ENCODE measurements at places on chromosomes 7 and 10. TPM values are rescaled to one million over a fixed set of nuclear protein-coding genes. Genes with fewer than 3 reads are reported as not detected.

DNA sequence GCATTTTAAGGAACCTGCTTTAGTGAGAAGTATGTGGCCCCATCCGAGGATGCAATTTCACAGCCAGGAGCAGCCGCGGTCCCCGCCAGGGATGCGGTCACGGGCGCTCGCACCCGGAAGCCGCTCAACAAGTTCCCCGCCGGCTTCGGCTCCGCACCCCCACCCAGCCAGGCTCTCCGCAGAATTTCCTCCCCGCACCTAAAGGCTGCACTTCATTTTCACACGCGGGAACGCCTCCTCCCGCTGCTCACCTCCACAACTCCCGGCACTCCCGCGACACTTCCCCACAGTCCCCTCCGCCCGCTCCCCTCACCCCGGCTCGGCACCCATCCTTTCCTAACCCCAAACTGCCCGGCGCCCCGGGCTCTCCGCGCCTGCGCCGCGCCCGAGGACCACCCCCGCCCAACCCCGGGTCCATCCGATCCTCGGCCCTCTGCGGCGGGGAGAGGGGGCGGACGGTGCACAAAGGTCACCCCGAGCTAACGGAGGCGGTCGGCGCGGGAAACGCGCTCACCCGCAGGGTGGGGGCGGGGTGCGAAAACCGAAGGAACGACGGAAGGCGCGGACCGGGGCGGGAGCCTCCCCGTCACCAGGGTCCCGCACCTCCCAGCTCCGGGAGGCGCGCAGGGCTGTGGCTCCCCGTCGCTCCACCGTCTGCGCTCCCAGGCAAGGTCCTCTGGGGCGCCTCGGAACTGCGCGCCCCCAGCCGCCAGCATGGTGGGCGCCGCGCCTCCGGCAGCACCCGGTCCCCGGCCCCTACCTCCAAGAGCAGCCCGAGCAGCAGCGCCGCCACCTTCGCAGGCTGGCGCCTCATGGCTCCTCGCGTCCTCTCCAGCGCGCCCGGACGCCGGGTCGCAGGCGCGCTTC lies 558 bp downstream of the VOPP1 start:
- DNase-seq = peak; percentile 66

DNA sequence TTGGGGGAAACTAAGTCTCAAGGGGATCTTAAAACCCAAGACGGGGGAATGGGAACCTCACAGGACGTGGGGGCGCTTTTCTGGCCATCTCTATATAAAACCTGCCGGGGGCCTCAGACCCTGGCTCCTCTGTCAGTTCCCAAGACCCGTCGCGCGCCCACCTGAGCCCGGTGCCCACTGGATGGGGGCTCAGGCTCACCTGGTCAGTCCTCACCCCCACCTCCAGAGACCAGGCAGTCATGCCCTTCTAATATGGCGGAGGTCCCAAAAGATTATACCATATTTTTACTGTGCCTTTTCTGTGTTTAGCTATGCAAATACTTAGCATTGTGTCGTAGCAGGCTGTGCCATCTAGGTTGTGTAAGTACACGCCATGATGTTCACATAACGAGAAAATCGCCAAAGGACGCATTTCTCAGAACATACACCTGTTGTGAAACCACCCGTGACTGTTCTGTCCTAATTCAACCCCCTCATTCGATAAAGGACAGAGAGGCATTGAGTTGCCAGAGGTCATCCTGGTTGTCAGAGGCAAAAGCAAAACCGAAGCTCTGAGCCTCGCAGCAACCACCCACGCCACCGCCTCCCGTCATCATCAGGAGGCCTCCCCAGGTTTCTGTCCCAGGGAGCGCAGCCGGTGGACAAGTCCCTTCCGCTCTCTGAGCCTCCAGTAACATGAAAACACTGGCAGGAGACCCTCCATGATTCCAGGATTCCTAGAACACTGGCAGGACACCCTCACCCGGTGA lies 28.9 kb downstream of the OAT start:
- DNase-seq = no peak

CCL26 gene
- total RNA-seq = 15.1 TPM

GGCT gene
- total RNA-seq = 130 TPM

- DNase-seq = peak; percentile 81
Observed at GRCh38 chr10:104327745-104328645, 10.3 kb downstream of the ITPRIP start.

PIK3CG gene
- total RNA-seq = 1.2 TPM

DENND2A gene
- 30.0 TPM for total RNA-seq

CCDC146 gene
- total RNA-seq = not detected

DNA sequence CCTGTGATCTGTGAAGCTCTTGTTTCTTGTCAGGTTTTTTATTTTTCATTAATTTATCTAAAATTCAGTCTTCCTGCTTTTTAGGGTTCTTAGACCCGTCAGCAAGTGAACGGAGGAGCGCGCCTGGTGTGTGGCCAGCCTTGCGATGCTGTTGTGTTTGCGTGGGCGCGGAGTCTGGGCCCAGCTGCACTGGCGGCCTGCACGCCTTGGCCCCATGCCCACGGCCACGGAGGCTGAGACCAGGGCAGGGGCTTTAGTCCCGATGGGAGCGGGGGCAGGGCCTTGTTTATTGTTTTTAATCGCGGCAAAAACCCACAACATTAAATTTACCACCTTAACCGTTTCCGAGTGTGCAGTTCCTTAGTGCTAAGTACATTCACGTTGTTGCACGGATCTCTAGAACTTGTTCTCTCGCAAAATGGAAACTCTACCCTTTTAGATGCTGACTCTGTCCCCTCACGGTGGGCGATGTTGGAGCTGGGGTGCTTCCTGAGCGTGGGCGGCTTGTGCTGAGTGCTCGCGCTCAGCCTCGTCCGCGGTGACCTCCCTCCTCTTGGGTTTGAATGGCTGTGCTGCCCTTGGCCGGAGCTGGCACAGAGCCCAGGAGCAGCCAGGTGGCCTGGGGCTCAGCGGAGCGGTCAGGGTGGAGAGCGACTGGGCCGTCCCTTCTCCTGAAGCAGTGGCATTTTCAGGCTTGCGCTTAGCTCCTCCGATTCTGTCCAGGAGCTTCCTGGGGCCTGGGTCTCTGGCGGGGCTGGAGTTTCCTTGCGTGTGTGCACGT lies 69.1 kb downstream of the INPP5A start:
- DNase-seq = peak; percentile 39

GRCh38 chr7:1223196-1223981 lies 9.3 kb upstream of the UNCX start:
- no peak for DNase-seq

CYP3A4 gene
- not detected for total RNA-seq

- DNase-seq = peak; percentile 52
Observed at GRCh38 chr10:17454161-17455014, at the start of gene ST8SIA6. TSS of gene ST8SIA6 (minus strand) at chr10:17454595. CDS start at chr10:17454255, 340 bp downstream.

DNA sequence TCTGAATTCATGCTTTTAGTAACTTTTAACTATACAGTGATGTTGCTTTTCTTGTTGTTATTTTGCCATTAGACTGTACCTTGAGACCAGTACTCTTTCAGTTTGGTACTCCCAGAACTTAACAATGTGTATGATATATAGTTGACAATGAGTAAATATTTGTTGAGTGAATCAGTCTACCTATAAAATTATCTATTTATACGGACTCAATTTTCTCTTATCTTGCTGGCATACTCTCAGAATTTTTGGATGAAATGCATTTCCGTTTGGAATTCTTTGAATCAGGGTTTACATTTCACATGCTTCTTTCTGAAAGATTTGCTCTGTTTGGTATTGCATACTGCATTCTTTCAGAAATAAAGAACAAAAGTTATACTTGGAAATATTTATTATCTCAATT lies 47.8 kb upstream of the LRRC17 start:
- peak; percentile 59 for DNase-seq

MEOX2 gene
- total RNA-seq = not detected

DNA sequence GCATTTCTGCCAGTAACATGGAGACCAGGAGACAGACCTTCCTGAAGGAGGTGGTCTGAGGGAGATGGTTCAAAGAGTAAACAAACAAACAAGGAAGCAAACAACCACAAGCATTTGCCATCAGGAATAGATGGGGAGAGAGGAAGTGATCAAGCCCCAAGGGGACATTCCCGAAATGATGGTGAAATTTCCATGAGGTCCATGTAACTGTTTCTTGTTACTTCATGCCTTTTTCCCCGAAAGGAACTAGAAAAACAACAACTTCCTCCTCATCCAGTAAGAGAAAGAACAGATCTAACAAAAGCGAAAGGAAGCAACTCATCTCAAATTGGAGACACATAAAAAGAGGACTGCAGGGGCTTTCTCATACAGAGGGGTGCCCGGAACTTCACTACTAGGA lies 152.5 kb upstream of the ZNF32 start:
- DNase-seq = no peak

GRCh38 chr10:59536167-59537014 lies 173.3 kb downstream of the SLC16A9 start:
- no peak for DNase-seq

METTL2B gene
- 24.9 TPM for total RNA-seq

DNA sequence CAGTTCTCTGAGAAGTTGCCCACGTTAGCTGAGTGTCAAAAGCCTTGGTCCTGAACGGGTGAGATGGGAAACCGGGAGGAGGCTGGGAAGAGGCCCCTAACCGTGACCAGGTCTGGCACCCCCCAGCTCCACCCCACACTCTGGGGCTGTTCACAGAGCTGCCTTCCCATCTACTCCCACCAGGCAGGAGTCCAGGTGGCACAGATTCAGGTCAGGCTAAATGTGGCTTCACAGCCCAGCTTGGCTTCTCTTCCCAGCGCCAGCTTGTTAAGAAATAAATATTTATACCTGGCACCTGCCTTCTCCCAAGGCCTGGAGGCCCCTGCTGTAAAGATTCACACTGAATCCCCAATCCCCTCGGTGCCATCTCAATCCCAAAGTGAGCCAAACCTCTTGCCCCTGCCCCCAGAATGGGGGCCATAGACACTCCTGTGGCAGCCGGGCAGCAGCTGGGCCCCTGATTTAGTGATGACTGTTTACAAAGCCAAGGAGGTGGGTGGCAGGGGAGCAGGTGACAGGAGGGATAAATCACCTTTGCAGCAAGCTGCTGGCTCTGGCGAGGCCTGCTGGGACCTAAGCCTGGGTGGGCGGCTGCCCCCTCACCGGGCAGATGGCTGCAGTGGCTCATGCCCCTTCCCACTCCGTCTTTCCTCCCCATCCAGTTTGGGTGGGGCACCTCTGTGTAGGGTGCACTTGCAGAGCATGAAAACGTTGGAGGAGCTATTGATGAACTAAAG lies 72.5 kb downstream of the GOLGA7B start:
- no peak for DNase-seq

GRCh38 chr10:73229567-73229966 lies 17.5 kb downstream of the DNAJC9 start:
- DNase-seq = no peak

JAZF1 gene
- total RNA-seq = 36.6 TPM

DNA sequence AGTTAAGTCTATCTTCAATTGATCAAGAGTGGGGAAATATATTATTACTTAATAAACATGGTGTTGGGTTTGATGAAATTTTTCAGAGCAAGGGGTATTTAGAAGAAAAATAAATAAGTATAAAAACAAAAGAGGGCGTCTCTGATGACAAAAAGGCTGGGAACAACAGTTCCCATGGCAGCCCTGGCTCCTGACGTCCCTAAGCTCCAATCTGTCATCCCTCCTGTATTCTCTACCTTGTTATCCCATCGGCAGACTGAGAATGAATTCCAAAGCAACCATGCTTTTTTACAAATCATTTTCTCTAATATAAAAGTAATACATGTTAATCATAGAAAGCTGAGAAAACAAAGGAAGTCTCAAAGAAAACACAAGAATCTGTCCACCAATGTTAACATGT lies 55.5 kb downstream of the SORBS1 start:
- DNase-seq = no peak

DNA sequence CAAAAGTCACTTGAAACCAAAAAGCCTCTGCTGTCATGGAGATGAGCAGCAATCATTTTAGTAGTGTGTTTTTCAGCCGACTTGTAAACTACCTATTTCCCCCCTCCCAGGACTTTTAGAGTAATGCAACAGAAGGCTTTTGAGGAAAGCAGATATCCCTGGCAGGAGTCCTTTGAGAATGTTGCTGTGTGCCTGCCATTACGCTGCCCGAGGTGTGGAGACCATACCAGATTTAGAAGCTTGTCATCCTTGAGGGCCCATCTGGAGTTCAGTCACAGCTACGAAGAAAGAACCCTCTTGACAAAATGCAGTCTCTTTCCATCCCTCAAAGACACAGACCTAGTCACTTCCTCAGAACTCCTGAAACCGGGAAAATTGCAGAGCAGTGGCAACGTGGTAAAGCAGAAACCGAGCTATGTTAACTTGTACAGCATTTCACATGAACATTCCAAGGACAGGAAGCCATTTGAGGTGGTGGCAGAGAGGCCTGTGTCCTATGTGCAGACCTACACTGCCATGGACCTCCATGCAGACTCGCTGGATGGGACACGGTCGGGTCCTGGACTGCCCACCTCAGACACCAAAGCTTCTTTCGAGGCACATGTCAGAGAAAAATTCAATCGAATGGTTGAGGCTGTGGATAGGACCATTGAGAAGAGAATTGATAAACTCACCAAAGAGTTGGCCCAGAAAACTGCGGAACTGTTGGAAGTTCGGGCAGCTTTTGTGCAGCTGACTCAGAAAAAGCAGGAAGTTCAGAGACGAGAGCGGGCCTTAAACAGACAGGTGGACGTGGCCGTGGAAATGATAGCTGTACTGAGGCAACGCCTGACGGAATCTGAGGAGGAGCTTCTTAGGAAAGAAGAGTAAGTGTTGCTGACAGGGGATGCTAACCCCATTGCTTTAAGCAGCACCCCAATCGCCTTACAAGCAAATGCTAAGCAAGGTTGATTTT lies 2.2 kb downstream of the ZNF365 start:
- no peak for DNase-seq

DNA sequence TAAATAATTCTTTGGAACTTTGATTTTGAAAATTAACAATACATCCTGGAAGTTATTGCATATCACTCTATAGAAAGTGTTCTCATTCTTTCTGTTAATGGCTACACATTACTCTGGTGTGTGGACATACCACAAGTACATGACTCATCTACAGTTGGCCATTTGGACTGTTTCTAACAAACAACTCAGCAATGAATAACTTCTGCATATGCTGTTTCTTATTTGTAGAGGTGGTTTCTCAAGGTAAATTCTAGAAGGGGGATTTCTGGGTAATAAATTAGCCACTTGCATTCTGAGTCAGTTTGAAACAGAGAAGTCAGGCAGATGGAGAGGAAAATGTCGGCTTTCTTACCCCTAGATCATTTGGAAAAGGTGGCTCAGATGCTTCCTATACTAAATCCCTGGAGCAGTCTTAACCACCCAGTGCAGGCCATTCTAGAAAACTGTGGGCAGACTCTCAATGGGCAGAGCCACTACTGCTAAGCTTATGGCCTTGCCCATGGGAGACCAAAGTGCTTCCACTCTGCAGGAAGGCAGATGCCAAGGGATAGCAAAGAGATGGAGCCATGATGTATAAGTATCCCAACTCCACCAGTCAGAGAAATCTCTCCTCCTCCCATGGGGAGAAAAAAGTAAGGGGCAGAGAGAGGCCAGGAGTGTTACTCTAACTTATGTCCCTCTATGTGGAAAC lies 194.0 kb upstream of the PLPP4 start:
- no peak for DNase-seq

SPAM1 gene
- not detected for total RNA-seq

GRCh38 chr10:124677749-124678556 lies 66.2 kb downstream of the FAM53B start:
- DNase-seq = no peak

DNA sequence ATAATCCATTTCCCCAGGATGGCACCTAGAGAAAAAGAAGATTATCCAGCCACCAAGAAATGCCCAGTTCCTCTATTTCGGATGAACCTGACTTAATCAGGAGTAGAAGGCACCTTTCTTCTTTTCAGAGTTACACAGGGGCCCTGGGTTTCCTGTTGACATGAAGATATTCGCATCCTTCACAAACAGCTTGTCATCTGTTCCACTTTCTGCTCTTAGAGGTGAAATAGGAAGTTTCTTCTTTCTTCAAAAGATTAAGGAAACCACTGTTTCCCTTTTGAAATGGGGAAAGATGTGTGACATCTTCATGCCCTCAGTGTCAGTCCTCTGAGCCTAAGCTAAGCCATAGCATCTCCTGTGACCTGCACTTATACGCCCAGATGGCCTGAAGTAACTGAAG lies 39.1 kb upstream of the RAB18 start:
- no peak for DNase-seq
